Esophagus squamous epithelium (tissue), 5 donors: ENCODE measurements at places on chromosomes 6 and 20.

GRCh38 chr6:81751388-81752083 is 945 bp downstream of the TENT5A start:
- DNase-seq, result peak; percentile 12

GRCh38 chr20:58691773-58692578 is 624 bp upstream of the NPEPL1 start:
- no peak for DNase-seq

DNA sequence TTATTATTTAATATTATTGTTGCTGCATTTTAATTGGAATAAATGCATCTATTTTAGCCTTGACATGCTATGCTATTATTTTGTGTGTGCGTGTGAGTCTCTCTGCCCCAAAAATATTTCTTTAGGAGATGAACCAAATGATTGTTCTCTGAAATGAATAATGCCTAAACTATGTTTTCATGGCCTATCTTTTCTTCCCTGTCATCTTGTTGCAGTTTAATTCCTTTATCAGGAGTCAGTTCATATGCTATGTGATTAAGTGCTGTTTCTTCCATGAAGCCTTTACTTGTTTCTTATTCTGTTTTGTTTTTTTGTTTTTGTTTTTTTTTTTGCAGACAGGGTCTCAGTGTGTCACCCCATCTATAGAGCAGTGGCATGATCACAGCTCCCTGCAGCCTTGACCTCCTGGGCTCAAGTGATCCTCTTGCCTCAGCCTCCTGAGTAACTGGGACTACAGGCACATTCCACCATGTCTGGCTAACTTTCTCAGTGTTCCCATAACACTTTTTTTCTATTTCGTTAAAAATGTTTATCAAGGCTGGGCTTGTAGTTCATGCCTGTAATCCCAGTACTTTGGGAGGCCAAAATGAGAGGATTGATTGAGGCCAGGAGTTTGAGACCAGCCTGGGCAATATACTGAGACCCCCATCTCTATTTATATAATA is 25.7 kb downstream of the TPX2 start:
- DNase-seq, result no peak

GRCh38 chr6:3137057-3137777 is 18.7 kb downstream of the BPHL start:
- no peak for DNase-seq

GRCh38 chr20:62344782-62345181 is 22.3 kb downstream of the LAMA5 start:
- no peak for DNase-seq

GRCh38 chr6:28330041-28330440 is 5.9 kb downstream of the ZSCAN31 start:
- DNase-seq, result no peak

DNA sequence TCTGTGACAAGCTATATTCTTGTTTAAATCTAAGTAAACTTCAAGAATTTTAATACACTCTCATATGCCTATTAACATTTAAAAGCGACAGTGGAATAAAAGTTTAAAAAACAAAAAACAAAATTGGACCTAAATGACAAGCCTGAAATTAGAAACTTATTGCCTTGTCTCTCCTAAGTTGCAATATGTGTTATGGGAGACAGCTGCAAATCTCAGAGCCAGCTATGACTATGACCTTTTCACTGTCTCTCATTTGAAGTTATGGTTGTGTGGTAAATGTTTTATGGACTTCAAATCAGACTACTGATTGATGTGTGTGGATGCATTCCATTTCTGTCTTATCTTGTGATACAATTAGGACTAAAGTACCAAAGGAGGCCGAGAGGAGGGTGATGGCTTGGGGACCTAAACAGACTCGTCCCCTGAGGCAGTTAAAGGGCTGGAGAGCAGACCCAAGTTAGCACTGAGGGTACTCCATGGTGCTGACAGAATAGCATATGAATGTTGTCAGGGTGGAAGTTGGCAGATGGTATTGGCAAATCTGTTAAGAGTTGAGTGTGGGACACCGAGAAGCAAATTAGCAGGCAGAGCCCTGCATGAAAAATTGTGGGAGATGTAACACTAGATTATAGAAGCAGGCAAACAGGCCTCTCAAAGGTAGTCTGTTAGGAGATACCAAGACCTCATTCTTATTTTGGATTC is 930.1 kb upstream of the MAN1A1 start:
- DNase-seq, result no peak

DNA sequence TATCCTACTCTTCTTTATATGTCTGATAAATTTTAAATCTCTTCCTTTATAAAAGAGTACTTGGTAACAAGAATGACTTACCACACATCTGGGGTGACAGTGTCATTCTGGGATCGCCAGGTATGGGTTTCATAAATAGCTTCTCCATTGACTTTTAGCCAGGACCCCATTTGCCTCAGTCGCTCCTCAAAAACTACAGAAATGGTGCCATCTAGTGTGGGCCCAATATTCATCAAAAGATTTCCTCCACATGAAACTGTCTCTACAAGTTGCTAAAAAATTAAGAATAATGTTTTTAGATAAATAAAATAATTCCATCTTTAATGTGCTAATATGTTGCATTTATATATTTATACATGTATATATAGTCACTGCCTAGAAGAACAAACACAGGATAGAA is 9.7 kb downstream of the FUCA2 start:
- DNase-seq, result no peak

GRCh38 chr6:25888626-25889025 is 14.6 kb upstream of the SLC17A3 start:
- DNase-seq, result no peak

- no peak for DNase-seq
Measured at GRCh38 chr6:144897441-144897921, 612.3 kb downstream of the UTRN start.

- no peak for DNase-seq
Measured at GRCh38 chr20:24872291-24873024, 76.6 kb upstream of the CST7 start.

DNA sequence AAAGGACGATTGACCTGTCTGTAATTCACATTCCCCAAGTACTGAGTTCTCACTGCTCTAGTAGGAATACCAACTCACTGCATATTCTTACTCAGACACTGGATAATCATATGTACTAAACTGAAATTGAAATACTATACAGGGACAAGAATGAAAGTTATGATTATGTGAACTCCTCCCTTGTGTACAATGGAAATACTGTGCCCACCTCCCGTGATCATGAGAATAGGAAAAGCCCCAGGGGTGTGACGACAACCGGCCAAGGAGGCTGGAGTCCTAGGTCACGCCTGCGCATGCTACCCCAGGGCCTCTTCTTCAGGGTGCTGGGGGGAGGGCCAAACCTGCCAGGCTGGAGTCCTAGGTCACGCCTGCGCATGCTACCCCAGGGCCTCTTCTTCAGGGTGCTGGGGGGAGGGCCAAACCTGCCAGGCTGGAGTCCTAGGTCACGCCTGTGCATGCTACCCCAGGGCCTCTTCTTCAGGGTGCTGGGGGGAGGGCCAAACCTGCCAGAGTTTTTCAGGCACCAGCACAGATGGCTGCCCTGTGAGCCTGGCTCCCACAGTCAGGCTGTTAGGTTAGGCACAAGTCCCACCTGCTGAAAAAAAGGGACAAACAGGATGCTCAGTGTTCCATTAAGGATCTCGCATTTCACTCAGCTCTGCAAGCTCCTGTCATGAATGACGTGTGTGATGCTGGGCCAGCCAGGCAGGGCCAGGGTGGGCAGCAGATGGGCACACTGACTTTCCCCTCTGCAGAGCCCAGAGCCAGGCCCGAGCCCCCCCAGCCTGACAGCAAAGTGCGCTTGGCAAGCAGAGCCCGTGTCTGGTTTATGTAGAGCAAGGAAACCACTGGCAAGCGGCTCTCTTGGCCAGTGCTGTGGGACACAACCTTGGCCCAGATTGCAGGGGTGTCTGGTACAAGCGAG is 107.7 kb downstream of the FOXF2 start:
- DNase-seq, result no peak

GRCh38 chr6:134532694-134533624 is 215.0 kb upstream of the SGK1 start:
- no peak for DNase-seq

DNA sequence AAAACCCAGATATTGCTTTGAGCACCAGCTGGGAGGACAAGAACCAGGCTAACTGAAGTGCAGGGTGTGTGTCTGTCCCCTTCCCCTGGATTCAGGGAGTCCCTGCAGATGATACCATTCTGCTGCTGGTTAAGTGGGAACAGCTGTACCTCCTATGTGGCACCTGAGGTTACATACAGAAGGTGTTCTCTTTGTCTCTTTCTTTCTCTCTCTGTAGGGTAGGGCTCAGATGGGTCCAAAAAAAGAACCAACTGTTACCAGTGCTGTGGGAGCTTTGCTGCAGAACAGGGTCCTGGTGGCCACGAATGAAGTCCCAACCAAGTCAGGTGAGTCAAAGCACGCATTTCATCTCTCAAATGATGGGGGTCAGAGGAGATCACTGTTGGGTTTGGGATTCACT is 38.6 kb downstream of the ZC2HC1B start:
- DNase-seq, result no peak

GRCh38 chr20:47747669-47748031 is 37.6 kb downstream of the SULF2 start:
- no peak for DNase-seq

DNA sequence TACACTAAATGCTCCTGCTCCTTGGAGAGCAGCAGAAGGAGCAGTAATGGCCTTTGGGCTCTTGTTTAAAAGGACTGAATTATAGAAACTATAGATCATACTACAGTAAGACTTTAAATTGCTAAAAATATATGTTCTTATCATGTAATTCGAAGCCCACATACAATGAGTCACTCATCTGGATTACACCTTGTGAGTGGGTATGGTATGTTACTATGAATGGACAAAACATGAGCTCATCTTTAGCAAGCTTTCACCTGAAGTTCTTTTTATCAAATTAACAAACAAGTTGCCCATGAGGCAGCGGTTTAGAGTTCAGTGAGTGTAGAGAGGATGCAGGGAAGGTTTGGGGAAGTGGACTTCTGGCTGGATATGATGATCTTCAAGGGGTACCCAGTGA is 114.4 kb upstream of the CCN2 start:
- no peak for DNase-seq

DNA sequence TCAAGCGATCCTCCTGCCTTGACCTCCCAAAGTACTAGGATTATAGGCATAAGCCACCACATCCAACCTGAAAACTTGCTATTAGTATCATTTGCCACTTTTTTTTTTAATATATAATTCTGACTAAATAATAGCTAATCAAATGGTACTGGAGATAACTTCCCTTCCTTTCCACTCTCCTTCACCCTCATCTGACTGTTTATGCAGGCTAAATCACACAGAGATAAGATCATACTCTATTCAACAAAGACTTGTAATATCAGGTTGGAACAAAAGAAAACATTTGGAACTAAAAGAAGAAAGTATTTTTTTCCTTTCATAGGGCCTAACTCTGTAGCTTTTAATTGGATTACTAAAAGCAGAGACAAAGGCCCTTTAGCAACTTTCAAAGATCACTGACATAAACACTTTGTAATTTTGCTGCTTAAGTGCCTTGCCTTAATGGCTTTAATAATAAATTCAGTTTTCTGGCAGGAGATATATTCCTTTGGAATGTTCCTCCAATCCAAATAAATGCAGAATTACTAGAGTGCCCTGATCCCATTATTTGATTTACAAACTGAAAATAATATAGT is 198.7 kb upstream of the ASCC3 start:
- no peak for DNase-seq

DNA sequence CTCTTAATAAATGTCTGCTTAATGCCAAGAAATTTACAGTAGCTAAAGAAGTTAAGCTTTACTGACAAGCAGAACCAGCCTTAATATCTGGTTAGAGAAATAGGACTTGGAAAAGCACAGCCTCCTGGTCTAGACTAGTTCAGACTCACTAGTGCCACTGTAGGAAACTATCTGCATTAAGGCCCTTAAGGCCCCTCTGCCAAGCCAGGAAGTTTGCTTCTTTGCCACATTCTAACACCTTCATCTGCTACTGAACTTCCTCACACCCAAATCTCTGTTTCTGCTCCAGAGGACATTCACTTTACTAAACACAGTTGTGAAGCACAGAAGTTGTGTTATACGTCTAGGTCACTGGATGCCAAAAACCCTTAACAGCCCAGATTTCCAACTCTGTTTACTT is 302.8 kb downstream of the BTBD9 start:
- DNase-seq, result no peak

DNA sequence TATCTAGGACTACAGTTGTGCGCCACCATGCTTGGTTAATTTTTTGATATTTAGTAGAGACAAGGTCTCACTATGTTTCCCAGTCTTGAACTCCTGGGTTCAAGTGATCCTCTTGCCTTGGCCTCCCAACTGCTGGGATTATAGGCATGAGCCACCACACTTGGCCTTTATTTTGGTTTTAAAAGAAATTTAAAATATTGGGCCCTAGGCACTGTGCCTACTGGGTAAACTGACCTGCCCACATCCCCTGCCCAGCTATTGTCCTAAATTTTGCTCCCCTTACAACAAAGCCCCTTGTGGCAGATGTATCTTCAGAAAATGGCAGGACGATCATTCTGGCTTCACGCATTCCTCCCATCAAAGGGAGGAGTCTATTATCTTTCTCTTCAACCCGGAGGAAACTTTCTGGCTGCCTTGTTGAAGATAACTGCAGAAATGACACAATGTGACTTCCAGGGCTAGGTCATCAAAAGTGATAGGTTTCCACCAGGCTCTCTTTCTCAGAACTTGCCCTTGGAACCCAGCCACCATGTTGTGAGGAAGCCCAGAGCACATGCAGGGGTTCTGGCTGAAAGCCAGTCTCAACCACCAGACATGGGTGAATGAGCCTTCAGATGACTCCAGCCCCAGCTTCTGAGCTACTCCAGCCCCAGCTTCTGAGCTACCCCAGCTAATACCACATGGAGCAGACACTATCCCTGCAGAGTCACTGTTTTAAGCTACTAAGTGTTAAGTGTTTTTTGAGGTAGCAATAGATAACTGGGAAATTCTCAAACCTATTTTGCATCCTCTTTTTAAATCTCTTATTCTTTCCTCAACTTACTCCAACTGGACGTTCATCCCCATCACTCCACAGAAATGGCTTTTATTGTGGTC is 4.6 kb upstream of the GUCA1B start:
- DNase-seq, result no peak

DNA sequence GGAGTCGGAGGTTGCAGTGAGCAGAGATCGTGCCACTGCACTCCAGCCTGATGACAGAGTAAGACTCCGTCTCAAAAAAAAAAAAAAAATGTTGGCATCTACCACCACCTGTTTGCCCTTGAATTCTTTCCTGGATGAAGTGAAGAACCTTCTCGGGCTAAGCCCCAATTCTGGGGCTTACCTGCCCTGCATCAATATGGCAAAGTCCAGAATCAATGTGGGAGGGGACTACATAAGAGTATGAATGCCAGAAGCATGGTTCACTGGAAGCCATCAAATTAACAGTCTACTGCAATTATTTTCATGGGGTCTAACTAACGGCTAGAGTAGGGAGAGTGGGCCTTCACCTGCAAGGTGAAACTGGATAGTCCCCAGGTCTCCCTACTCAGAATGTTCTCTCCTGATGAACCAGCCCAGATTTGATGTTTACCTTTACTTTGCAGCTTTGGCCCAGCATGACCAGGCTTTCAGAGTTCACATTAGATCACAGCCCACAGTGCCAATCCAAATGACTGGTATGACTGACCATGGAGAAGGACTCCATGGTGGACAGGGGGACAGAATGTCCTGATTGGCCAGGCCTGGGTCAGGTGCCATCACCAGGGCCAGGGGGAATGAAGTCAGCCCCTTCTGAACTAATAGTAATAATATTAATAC is 7.0 kb upstream of the RALY start:
- no peak for DNase-seq

GRCh38 chr6:119126826-119127225 is 48.4 kb upstream of the FAM184A start:
- no peak for DNase-seq

GRCh38 chr6:74606582-74607071 is 599.2 kb downstream of the COL12A1 start:
- no peak for DNase-seq
